ENCODE measurements at places on chromosomes 5 and 9. TPM values are rescaled to one million over a fixed set of nuclear protein-coding genes. Genes with fewer than 3 reads are reported as not detected.

GRCh38 chr5:33433303-33434240, 7.2 kb upstream of the TARS1 start:
- DNase-seq = no peak

DNA sequence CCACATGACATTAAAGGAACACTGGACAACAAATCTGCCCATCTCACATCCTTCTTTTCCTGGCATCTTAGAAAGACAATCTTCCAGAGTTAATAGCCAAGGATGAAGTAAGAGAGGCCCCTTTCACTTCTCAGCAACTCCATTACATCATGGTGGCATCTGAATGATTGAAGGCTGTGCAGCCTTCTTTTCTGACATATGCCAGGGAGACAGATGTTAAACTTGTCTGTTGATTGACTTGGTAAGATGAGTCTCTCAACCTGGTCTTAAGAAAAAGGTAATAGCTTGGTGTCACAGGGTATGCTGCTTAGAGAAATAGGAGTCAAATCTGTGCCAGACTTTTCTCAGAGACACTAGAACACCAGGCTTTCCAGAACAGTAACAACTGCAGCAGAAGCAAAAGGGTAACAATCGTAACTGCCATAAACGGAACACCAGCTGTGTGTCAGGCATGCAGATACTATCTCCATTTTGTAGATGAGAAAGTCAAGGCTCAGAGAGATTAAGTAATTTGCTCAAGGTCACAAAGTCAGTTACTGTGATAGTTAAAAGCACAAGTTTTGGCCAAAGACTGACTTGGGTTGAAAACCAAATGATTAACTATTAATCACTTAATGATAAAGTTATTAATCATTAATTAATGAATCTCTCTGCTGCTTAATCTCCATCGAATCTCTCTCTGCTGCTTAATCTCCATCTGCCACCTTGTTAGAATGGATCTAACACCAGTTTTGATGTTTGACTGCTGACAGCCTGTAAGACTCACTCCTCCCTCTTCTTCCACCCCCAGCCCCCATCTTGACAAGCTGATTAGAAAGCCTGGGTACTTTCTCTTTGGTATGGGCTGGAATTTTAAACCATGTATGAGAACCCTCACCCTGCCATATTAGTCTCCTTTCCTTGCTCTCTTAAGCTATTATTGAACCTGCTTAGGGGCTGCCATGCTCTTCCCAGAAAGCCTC, 353.5 kb downstream of the ENC1 start:
- DNase-seq = no peak

GRCh38 chr5:139982157-139982974, 60.7 kb downstream of the NRG2 start:
- DNase-seq = no peak

DNA sequence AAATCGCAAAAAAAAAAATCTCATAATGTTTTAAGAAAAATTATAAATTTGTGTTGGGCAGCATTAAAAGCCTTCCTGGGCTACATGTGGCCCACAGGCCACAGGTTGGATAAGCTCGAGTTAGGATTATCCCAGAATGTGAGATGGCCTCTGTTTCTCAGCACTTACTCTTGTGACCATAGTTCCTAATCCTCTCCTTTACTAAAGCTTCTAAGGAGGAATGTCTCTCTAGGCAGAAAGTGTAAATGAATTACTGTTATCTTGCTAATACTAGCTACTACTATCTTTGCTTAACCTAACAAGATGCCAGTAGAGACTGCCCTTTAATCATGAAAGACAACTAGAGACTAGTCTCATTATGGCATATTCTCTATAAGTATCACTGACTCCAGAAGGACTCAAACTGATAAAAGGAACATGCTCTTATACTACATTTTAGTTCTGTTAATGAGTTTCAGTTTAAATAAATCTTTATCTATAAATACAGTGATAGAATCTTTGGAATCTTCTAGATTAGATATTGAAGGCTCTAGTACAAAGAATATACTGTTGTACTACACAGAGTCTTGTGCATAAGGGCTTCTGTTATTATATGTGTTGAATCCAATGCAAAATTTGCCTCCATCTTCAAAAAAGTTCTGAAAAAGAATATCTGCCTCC, 13.8 kb downstream of the INVS start:
- DNase-seq = no peak

GRCh38 chr5:116658141-116658540, 83.5 kb upstream of the SEMA6A start:
- no peak for DNase-seq

- no peak for DNase-seq
Measured at GRCh38 chr9:69357030-69357775, 32.2 kb downstream of the ENTREP1 start.

DNA sequence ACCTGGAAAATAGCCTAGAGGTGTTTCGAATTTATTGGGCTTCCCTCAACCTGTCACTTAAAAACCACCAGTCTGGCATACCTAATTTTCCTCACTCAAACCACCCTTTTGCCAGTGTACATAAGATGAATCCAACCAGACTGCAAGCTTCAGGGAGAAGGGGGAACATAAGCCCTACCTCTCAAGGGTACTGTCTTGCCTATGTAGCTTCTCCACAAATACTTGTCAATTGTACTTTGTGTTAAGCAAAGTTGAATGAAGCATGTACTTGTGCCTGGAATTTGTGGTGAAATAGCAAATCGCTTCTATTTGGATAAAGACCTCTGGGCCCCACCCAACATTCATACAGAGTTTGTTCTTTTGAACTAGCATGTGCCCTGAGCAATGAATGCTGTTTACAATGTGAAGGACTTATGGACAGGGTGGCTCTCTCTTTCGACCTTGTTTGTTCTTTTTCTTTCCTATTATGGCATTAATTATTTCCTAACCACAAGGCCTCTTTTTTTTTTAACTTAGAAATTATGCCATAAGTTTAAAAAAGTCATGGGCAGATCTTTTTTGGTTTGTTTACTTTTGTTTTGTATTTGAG, 580.2 kb downstream of the EBF1 start:
- no peak for DNase-seq

- DNase-seq = no peak
Measured at GRCh38 chr5:63097286-63097685, 518.7 kb downstream of the LRRC70 start.

Gene SLIT3
- 12.6 TPM for total RNA-seq

Gene OGN
- total RNA-seq = not detected
